Fibroblast of the conjunctiva (primary cell): ENCODE measurements at places on chromosomes 6 and 20.

- DNase-seq: no peak
Measured at GRCh38 chr6:26121141-26122004, 34.1 kb downstream of the HFE start.

DNA sequence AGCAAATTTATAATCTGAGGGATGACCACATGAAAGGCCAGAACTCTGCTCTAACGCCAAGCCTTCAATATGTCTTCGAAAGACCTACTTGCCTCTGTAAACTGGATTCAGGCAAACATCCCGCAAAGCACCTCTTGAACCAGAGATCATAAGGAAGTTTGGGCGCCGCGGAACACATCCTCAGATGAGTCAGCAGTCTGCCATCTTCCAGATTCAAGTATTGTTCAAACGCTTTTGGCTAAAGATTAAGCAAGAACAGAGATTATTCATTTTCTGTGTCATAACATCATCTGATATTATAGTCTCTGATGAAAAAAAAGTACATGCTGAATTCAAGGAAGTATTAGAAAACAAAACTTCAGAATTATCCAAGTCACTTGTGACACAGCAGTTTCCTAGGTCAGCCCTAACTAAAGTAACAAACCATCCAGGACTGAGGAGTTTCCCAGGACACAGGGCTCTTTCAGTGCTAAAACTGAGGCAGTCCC lies 20.8 kb downstream of the TBC1D7 start:
- DNase-seq: no peak

GRCh38 chr6:33000055-33000454 lies 9.3 kb downstream of the HLA-DOA start:
- DNase-seq: no peak

DNA sequence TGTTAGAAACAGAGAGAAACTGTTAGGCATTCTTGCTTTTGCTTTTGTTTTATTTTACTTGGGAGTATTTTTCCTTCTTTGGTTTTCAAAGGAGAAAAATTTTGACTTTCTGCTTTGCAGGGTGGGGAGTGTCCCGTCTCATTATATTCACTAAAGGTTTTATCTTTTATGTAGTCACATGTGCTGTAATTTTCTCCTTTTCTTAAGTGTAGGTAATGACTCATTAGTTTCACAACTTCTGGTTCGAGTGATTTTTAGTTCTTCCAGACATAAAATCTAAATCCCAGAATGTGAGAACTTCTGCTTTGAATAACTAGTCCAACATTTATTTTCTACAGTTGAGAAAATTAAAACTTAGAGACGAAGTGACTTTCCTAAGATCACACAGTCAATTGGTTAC lies 37.7 kb downstream of the ADGRF1 start:
- DNase-seq: no peak

DNA sequence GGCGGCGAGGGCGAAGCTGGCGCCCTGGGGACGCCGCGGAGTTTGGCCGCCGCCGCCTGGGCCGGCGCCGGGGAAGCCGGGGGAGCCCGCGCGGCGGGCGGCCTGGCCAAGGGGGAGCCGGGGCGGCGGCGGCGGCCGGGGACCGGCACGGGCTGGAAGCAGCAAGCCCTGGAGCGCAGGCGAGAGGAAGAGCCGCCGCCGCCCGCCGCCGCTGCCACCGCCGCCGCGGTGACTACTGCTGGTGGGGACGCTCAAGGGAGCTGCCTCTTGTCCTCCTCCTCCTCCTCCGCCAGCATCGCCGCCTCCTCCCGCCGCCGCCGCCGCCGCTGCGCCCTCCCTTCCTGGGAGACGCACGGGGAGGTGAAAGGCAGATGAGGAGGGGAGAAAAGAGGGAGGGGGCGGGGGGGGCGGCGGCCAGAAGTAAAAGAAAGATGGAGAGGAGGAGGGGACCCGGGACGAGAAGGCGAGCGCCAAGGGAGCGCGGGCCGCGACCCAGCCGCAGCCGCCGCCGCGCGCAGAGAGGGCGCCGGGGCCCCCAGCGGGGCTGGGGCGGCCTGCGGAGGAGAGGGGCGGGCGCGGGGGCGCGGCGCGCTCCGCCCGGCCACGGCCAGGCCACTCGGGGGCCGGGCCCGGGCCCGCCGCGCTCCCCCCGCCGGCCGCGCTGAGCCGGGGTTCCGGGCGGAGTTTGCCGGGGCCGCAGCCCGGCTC lies 846 bp downstream of the PDE10A start:
- no peak for DNase-seq

DNA sequence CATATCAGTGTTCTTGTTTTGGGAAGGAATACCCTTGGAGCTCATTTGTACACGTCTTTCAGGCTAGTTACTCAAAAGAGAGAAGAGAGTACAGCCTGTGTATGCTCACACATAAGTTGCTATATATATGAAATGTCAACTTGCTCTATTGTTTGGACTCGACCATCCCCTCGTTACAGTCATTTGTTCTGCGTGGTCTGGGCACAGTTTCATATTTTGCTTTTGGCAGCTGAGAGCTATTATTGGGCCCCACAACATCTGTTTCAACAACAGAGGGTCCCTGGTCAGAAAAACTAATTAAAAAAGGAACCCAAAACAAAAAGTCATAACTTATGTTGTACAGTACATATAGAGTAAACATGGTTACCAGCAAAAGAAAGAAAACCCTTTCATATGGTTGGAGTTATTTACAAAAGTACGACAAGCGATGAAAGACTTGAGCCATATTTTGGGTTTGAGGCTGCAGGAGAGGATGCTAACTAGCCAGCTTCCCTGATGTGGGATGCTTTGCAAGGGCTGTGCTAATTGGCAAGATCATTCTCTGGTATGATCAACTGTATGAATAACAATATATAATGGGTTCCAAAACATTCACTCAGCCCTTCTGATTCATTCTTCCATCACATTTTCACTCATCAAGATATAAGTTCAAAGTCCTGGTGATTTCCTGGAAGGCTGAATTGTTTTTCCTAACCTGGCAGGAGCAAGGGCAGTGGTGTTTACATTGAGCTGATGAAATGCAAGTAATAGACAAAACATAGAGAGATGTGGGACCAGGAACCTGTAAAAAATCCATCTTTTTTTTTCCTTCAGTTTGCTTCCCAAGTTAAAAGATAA lies 137.9 kb downstream of the RPS12 start:
- no peak for DNase-seq

DNA sequence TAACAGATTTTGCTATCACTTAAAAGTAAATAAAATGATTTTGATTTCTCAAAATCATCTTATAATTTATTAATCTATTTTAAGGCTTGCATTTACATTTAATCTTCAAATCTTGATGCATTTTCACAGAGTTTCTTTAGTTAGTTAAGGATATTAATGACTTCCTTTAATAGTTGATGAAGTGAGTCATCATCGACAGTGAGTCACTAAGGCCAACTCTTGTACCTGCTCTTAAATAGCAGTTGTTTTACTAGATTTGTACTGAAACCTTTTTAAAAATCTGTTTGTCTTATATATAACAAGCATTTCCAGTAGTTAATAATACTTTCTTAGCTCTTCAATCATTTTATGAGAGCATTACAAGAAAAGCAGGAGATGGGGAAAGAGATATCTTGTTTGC lies 191.7 kb downstream of the ESR1 start:
- no peak for DNase-seq

- no peak for DNase-seq
Measured at GRCh38 chr20:44053046-44053445, 133.9 kb downstream of the JPH2 start.

GRCh38 chr20:44856442-44856841 lies 29.1 kb upstream of the YWHAB start:
- DNase-seq: no peak

DNA sequence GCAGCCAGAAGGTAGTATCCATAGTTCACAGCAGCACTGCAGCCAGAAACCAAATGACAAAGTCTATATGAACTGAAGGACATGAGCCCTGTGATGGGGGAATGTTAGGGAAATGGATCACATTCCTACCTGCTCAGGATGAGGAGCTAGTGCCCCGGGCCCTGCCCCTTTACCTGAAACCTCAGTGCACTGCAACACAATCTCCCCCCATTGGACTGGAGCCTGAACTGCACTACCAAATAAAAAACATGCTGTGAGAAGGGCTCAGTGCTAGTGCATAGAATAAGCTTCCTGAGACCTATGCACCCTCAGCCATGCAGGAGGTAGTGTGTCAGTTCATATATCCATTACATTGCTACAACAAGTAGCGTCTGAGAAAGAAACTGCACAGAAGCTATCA lies 477.8 kb downstream of the HACE1 start:
- no peak for DNase-seq

DNA sequence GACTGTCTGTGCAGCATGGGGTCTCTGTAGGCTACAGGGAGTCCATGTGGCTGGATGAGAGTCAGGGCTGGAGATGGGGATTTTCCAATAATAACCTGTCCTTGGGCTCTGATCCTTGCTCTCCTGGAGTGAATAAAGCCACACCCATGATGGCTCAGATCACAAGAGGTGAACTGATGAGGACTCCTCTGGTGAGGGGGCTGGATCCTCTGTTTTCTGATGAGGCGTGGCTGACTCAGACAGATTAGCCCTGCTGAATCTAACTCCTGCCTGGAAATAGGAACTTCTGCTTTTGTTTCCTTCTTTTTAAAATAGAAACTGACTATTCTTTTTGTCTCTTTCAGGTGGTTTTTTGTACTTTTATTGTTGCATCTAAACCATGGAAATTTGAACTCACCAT lies 27.0 kb downstream of the CST9L start:
- no peak for DNase-seq

- no peak for DNase-seq
Measured at GRCh38 chr20:34076952-34077351, 35.1 kb downstream of the EIF2S2 start.

DNA sequence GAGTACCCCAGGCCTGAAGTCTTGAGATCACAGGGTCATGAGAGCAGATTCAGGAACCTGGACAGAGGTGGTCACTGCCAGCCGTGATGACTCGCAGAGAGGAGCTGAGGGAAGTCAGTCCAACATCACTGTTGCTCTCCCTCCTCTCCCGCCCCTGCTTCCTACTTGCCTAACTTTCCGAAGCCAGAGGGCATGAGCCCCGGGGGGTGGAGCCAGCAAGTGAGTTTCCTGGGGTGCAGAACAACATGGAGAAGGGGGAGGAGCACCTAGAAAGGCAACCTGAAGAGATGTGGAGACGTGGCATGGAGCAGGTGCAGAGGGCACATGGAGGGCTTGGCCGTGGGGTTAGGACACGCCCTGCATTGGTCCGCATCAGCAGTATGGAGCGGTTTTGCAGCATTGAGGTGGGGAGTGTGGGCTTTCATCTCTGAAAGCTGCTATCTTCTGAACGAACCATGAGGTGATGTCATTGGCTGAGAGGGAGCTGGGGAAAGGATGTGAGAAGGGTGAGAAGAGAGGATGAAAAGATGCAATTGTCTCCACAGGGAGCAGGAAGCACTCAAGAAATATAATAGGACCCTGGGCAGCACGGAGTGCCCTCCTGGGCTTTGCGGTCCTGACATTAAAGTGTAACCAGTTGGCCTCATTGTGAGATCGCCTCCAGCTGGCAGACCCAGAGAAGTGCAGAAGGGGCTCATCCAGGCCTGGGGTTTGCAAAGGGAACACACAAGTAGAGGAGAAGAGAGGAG lies 25.0 kb downstream of the GDAP1L1 start:
- no peak for DNase-seq

- peak; percentile 20 for DNase-seq
Measured at GRCh38 chr6:120378582-120379220, 955.6 kb downstream of the TBC1D32 start.

- DNase-seq: peak; percentile 60
Measured at GRCh38 chr6:16206595-16207037, 31.8 kb upstream of the GMPR start.

DNA sequence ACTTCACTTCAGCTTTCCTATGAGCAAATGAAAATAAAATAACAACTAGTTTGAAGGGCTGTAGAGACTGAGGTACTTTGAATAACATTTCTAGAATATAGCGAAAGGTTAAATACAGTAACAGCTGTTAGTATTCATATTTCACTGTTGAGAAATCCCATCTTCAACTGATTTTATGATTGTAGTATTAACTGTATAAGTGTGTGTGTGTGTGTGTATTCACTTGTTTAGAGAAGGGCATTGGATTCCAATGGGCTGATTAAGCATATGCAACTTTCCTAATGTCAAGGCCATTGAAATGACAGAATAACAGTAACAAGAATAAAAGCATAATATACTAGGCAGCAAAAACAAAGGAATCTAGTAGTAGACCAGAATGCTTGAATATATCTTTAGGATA lies 957.5 kb upstream of the EPHA7 start:
- DNase-seq: no peak

DNA sequence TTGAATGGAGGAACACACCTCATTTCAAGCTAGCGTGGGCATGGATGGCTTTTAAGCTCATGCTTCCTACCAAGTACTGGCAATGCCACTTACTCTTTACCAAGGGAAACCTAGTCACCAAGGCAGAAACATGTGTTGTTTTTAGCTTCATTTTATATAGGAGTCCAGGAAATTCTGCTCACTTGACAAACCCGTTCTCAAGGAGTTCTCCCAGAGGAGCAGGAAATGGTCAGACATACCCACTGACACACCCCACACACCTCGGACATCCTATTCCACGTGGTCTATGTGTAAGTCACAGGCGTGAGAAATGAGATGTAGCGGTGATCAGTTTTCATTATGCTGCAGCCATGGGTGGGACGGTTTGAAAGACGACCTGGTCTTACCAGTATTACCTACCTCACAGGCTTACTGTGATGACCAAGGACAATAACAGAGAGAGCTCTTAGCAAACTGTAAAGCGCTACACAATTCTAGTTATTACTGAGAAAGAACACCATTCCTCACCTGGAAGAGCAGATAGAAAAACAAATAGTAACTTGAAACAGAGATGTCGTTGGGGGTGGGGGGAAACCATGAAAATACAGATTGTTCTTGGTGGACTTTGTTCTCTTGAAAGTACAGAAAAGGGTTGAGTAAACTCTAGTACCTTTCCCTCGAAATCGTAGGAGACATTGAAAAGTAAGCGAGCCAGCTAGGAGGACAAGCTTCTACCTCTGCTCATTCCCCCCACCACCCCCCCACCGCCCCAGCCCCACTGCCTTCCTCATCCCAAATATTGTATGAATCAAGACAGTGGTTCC lies 1.7 kb downstream of the CNKSR3 start:
- DNase-seq: no peak
